AG10803 (cell line): ENCODE measurements at places on chromosomes 4 and X.

- DNase-seq, result peak; percentile 15
Observed at GRCh38 chr4:169439244-169439643, 168.5 kb upstream of the SH3RF1 start.

GRCh38 chr4:106809076-106809475, 227.0 kb downstream of the DKK2 start:
- DNase-seq, result peak; percentile 73

GRCh38 chrX:152992115-152992514, 1.8 kb downstream of the PNMA5 start:
- no peak for DNase-seq

DNA sequence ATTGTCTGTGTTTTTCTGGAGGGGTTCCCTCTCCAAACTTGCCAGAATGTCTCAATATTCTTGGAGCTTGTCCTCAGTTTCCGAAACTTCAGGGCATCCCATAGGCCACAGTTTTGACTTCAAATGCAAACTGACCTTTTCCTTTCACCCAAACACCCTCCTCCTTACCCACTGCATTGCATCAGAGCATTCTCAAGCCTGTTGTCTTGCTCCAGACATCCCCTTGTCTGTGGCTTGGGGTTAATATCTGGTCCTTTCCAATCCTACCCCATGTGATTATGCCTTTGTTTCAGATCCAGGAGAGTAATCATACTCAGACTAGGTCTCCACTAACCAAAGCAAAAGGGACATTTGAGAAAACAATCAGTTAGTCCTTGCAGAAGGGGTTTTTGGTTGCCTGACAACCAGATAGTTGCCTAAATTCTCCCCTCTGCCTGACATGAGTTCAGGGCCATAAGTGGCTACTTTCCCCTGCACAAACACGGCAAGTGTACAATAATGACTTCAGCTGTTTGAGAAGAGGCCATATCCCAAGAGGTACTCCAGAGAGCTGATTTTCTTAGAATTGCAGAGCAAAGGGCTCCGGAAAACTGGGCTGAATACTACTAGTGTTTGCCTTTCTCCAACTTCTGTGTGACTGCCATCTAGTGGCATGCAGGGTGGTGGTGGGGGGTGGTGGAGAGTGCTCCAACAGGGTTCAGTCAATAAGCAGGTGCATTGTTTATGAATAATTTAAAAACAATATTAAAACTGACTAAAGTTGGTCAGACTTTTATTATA, 130.2 kb downstream of the CHRDL1 start:
- peak; percentile 31 for DNase-seq

GRCh38 chr4:98530572-98530971, 127.8 kb downstream of the TSPAN5 start:
- DNase-seq, result peak; percentile 58

DNA sequence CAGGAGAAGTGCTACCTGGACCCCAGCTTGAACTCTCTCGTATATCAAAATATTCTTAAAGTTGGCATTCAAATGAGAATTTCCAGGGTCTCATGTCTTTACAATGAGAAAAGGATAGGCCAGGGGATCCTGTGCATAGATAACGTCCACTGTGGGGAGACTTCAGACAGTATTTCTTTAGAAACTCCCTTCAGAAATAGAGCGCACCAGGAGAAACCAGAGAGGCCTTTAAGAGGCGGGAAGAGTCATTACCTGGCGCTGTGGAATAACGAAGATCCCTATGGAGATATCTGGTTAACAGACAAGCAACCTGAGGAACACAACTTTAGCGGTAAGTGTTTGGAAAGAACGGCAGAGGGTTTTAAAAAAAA, 600 bp downstream of the RADX start:
- no peak for DNase-seq

GRCh38 chr4:68494688-68495087, 47.4 kb downstream of the TMPRSS11E start:
- no peak for DNase-seq

- no peak for DNase-seq
Observed at GRCh38 chr4:171378323-171378722, 434.9 kb upstream of the GALNTL6 start.

DNA sequence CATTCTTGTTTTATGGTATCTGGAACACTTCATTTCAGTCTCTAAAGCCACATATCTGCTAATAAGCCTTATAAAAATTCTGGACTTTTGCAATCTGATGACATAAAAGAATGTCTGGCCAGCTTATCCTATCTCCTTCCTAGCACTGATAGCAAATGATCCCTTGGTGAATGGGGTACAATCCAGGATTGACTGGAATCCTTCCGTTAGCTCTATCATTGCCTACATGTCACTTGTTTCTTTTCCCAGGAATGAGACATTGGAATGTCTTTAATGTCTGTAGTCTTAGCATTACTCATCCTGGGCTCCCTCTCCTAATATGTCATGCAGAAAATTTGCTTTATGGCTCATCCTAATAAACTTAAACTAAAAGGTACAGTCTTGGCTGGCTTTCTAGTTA, 14.8 kb upstream of the PABPC4L start:
- peak; percentile 45 for DNase-seq

DNA sequence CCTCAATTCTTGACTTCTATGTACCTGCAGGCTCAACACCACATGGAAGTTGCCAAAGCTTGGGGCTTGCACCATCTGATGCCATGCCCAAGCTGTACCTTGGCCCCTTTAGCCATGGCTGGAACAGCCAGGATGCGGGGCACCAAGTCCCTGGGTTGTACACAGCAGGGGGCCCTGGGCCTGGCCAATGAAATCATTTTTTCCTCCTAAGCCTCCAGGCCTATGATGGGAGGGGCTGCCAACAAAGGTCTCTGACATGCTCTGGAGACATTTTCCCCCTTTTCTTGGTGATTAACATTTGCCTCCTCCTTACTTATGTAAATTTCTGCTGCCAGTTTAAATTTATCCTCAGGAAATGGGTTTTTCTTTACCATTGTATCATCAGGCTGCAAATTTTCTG, 1428.1 kb downstream of the C4orf33 start:
- no peak for DNase-seq

DNA sequence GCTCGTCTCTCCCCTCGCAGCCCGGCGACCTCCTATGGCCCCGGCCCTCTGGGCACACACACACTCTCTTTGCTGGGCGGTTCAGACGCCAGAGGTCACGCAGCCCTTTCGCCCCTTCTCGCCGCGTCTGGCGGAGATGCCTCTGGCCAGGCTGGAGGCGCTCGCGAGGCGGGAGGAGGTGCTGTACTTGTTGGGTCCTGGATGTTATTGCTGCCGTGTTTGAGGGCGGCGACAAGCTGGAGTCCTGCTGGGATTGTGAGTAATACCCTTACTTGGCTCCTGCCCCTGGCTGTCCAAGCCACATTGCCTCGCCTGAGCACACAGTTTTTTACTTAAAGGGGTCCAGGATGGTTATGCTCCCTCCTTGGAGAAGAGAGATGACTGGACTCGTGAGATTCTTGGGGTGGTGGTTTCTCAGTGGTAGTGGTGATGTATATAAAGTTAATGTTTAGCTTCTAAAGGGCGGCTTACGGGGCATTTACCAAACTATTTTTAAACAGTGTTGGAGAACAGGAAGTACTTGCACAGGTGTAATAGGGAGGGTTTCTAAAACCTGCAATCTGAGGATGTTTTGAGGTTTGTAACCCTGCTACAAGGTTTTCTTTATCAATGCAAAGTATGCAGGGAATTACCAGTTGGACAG, 572 bp downstream of the USP53 start:
- peak; percentile 94 for DNase-seq

DNA sequence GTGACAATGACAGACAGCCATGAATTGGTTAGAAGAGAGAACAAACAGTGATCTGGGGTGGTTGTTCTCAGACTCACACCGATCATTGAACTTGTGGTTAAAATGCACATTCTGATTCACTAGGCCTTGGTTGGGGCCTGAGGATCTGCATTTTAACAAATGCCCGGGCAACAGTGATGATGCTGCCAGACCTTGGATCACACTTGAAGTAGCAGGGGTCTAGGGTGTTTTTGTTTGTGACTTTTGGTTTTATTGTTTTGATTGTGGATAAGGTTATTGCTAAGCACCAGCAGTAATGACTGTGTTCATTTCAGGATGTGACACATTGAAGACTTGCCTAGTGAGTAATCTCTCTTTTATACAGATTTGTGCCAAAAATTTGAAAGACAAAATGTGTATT, 36.5 kb downstream of the TXLNG start:
- DNase-seq, result peak; percentile 80

GRCh38 chr4:24160358-24160757, 270.5 kb upstream of the PPARGC1A start:
- no peak for DNase-seq

DNA sequence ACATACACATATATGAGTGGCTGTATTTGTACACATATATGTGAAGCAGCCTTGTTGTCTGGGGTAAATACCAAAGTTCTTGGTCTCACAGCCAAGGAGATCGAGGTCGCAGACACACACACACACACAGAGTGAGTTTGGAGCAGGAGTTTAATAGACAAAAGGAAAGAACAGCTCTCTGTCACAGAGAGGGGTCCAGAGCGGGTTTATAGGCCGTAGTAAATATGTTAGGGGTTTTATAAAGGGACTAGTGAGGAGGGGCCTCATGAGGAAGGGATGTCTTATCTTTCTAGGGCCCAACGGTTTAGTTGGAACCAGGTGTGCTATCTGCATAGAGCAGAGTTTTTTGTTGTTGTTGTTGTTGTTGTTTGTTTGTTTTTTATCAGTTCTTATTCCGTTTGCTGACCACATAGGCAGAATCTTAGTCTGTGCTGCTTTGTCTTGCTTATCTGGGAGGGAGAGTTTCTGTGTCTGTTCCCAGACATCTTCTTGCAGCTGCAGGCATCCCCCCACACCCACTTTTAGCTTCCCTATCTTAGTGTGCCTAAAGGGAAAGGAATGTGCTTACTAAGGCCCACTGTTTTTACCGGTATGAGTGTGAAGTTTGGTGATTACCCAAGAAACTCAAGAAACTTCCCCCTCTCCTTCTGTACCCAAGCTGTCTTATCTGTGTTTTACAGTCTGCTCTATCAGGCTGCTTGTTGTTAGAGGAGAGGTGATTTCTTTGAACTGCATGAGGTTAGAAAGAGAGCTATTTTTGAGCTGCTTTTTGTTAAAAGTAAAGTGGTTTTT, 91.9 kb downstream of the TENT5D start:
- DNase-seq, result no peak

GRCh38 chrX:22025751-22026150, 6.4 kb upstream of the PHEX start:
- DNase-seq, result no peak

DNA sequence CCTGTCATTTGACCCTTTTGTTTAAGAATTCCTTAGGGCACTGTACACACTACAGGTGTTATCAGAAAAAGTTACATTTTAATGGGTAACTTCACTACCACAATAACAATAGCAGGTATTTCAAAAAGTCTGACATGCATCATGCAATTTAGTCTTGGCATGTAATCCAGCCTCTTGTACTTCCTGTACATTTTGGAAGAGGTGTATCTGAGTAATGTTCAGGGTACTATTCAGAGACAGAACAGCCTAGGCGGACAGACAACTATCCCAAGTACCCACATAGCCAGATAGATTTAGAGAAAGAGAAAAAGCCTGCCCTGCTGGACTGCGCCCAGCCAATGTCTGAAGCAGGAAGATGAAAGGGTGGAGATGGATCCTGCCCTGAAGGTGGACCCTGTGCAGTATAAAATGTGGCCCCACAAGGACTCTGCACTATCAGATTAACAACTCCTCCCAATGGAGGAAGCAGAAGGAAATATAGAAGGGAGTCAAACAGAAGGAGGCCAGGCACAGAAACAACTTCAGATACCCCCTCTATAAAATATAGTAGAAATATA, 8.5 kb downstream of the UGT2B7 start:
- no peak for DNase-seq

DNA sequence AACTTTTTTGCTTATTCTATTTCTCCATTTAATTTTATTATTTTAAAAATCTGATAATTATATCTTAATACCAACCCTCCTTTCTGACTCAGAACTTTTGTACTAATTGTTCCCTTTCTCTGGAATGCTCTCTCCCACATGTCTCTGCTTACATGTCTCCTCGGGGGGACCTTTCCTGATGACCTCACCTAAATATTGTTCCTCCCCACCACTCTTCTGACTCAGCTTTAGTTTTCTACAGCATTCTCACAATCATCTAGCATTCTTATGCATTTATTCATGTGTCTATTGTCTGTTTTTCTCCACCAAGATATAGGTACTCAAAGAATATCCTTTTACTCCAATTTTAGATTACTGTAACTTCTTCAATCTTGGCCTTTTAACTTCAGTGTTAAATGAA, 128.7 kb downstream of the MSL3 start:
- DNase-seq, result peak; percentile 3
